Skeletal muscle cell (primary cell): ENCODE measurements at places on chromosomes 3 and 15.

DNA sequence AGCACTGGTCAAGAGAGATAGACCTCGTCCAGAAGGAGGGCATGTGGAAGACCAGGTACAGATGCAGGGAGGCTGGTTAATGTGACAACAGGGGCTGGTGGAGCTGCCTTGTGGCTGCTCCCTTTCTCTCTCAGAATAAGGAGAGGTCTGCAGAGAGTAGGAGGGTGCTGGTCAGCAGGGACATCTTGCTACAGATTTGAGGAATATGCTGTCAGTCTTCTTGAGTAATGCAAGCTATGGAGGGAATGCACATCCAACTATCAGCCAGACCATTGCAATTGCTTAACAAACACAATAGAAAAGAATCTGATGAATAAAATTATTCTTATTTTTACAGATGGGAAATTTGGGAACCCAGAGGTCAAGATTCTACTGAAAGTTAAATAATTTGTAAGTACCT is 20.3 kb upstream of the SIAH2 start:
- DNase-seq = no peak

GRCh38 chr3:124810970-124811369 is 76.2 kb downstream of the ITGB5 start:
- no peak for DNase-seq

- peak; percentile 44 for DNase-seq
These were observed 34.3 kb downstream of the IRAK2 start for GRCh38 chr3:10198761-10199649.

GRCh38 chr15:70318594-70319465 is 221.1 kb upstream of the TLE3 start:
- peak; percentile 88 for DNase-seq

GRCh38 chr3:15769256-15769915 is 28.4 kb downstream of the ANKRD28 start:
- no peak for DNase-seq

DNA sequence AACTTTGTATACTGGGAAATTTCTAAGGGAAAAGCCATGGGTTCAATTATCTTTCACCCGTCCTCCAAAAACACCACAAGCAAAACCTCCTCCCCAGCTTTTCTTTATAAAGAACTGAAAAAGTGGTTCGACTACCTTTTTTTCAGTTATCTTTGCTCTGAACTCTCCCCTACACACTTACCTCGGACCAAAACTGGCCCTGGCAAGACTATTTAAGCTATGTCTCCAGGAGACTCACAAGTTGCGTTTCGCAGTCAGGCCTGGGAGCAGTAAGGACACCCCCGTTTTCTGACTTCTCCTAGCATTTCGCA is 645 bp downstream of the COPS2 start:
- no peak for DNase-seq

- peak; percentile 76 for DNase-seq
These were observed 49.7 kb upstream of the FBN1 start for GRCh38 chr15:48695088-48695826.

- peak; percentile 90 for DNase-seq
These were observed 367.5 kb upstream of the THBS1 start for GRCh38 chr15:39213385-39213840.

DNA sequence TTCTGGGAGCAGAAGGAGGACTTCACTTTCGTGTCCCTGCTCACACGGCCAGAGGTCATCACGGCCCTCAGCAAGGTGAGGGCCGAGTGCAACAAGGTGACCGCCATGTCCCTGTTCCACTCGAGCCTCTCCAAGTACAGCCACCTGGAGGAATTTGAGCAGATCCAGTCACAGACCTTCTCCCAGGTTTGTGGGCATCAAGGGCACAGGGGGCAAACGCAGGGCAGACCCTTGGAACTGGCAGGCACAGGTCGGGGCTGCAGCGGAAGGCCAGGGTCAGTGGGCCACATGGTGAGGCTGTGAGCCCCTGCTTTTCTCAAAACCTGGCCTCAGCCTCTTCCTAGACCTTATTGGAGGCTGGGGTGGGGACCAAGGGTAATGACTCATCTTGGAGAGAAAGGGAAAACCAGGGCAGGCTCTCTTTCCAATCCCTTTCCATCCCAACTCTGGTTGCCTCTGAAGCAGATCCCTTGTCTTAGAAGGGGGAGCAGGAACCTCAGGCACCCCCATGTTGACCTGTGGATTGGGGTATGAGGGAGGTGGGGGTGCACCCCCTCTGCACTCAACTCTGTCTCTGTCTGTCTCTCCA is 29.5 kb downstream of the DNAH1 start:
- DNase-seq = no peak

GRCh38 chr3:146594843-146595482 is 10.2 kb downstream of the PLSCR5 start:
- no peak for DNase-seq

GRCh38 chr3:51974277-51974962 is 444 bp upstream of the ABHD14A start:
- DNase-seq = no peak

DNA sequence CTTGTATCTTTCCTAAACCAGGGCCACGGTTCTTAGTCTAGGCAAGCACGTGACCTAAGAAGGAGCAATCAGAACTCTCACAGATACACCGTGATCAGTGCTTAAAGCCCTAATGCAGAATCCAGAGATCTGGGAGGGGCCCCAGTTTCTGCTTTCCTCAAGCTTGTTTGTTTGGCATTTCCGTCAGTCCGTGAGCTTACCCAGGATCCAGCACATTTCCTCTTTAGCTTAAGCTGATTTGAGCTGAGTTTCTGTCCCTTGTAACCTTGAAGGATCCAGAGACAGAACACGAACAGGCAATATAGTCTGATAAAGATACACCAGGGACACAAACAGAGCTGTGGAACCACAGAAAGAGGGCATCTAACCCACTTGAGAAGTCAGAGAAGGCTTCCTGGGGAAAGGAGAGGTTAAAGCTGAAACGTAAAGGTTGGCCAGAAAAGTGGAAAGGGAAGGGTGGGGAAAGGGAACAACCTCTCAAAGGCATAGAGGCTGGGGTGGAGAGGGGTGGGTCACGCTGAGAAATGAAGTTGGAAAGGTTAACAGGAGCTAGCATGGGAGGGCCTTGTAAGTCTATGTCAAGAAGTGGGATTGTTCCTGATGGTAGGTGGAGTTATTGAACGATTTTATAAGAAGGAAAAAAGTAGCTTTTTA is 42.1 kb upstream of the RARB start:
- DNase-seq = no peak

DNA sequence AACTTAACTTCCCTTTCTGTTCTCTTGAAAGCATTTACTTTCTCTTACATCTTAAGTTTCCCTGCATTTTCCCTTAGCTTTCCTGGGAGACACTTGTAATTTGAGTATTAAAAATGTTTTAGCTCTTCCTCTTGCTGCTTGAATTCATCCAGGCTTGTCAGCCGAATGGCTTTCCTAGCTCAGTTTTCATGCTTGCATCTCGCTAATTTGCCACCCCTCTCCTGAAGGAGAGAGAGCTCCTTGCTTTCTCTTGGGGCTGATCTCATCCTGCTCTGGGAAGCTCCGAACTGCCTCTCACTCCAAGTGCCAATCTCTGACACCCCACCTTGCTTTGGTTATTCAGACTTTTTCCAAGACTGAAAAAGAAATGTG is 374.6 kb upstream of the TBL1XR1 start:
- DNase-seq = no peak

DNA sequence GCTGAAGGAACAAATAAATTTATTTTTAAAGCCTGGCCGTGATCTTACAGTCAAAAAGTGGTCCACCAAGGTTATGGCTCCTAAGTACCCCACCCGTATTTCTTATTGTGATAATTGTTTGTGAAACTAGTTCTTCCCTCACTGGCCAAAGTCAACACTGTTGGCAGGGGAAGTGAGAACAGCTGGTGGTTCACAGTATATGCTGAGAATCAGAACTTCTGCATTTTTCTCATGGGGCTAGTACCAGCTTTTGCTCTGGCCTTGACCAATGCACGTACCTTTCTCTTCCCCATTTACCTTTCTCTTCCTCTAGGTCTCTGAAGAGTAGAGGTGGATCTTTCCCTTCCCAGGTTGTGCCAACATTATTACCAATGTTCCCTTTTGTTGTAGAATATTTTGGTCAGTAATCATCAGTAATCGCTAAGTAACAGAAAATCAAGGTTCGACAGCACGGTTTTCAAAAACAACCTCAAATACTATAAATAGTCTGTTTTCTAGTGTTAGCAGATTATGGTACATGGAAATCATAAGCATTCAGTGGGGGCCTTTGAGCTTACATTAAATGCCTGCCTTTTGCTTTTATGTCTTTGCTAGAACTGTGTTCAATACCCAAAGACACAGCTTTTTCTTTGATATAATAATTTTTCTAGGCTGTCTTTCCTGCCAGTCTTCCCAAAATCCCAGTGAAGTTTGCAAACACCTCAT is 268.0 kb downstream of the LPP start:
- DNase-seq = no peak

- DNase-seq = no peak
These were observed 1026.5 kb upstream of the CFAP20DC start for GRCh38 chr3:60076331-60076730.

DNA sequence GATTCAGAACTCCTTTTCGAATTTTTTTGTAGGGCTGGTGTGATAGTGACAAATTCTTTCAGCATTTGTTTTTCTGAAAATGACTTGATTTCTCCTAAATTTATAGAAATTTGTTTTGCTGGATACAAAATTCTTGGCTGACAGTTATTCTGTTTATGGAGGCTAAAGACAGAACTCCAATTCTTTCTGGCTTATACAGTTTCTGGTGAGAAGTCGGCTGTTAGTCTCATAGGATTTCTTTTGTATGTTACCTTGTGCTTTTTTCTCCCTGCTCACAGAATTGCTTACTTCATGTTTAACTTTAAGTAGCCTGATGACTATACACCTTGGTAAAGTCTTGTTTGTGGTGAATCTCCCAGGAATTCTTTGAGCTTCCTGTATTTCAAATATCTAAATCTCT is 1264.6 kb downstream of the NSUN3 start:
- no peak for DNase-seq

DNA sequence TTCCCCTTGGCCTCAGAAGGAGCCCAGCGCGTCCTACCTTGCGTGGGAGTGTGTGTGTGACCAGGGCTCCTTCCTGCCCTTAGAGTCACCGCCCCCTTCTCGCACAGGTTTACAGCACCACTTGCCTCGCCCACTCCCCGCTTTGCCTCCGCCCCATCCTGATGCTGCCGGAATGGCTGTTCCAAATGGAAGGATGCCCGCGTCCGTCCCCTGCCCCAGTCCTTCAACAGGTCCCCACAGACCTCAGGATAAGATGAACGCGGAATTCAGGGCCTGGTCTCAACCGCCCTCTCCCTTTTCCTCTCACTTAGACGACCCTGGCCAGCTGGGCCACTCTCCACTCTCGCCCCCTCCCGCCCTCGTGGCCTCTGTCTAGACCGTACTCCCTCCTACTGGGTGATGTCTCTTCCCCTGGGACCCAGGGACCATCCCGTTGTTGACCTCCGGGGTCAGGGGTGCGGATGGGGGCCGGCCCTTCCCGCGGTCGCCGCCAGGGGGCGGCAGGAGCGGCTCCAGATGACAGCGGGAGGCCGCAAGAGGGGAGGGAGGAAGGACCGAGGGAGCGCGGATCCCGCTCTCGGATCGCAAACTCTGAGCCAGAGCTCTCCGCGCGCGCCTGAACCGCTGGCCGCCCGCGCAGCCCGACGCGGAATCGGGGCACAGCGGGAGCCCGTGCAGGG is at the start of gene THSD4:
Gene THSD4, plus strand, starts transcription at position 585 of the 680 bp plus-strand sequence.
- no peak for DNase-seq

GRCh38 chr3:156973954-156974353 is 147.8 kb downstream of the LEKR1 start:
- no peak for DNase-seq

GRCh38 chr3:27326629-27327545 is 42.3 kb downstream of the NEK10 start:
- DNase-seq = peak; percentile 90

DNA sequence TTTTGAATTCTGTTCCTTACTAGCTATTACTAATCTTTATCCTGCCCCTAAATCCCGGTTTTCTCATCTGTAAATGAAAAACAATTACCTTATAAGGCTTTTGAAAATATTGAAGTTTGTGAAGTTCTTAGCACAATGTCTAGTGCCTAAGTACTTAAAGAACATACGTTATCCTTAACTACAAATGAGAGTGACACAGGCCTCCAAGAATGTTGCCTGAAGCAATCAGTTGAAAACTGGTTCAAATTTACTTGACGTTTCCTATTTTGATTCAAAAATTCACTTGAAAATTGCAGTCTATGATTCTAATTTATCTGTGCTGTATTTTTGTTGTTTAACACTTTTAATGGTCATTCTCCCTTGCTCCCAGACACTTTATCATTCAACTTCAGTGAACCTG is 3.2 kb downstream of the SENP7 start:
- no peak for DNase-seq

GRCh38 chr3:169764882-169765612 is at the start of gene TERC:
TSS of gene TERC (minus strand) at chr3:169765060.
- DNase-seq = peak; percentile 83

GRCh38 chr3:71504250-71505036 is 79.1 kb downstream of the FOXP1 start:
- DNase-seq = peak; percentile 90

- DNase-seq = no peak
These were observed 185.8 kb upstream of the PRICKLE2 start for GRCh38 chr3:64411101-64411500.

- DNase-seq = no peak
These were observed 851 bp downstream of the AP2M1 start for GRCh38 chr3:184175506-184175905.

DNA sequence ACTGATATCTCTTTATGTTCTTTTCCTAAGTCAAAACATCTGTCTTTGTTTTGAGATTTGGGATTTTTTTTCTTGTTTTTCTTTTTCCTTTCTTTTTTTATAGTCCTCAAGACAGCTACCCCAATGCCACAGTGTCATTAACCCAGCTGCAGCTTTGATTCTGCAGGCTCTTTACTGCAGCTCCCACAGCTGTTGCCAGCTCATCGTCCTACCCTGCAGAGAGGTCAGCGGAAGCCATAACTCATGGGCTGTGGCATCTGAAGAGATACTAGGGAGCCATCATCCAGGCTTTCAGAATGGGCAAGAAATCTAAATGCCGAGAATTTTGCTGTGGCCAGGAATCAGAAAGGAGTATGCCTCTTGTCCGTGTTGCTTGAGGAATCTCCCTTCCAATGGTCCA is 44.3 kb upstream of the SLC24A5 start:
- no peak for DNase-seq

GRCh38 chr3:179819379-179819778 is 166.5 kb downstream of the USP13 start:
- no peak for DNase-seq

DNA sequence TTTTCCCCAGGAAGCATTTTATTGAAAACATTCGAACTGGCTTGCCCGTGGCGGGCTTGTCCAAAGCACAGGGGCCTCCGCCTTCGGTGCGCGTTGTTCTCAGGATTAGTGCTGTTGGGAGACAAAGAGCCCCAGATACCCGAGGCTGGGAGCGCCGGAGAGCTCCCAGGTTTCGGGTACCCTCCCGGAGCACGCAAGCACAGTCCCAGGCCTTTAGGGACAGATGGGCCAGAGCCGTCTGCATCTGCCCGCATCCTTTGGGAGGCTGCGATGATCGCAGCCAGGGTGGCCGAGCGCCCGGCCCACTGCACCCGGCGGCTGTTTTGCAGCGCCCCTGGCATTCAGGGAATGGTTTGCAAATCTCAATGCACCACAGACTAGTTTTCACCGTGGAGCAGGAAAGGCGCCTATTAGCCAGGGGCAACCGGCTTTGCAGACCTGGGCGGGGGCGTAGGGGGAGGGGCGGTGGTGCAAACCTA is 5.0 kb upstream of the FEZF2 start:
- no peak for DNase-seq
